Endothelial cell of umbilical vein (primary cell): ENCODE measurements at places on chromosomes 6 and 20. TPM values are rescaled to one million over a fixed set of nuclear protein-coding genes. Genes with fewer than 3 reads are reported as not detected.

- H3K27ac ChIP-seq: no peak overlapping the region
- peaks cover 14% of the 10 kb centered on the region for H3K36me3 ChIP-seq
- H3K4me3 ChIP-seq: no peak overlapping the region
- H3K27me3 ChIP-seq: no peaks in the 10 kb centered on the region
- H3K4me1 ChIP-seq: peaks cover 41% of the 10 kb centered on the region
- DNase-seq: no peak
These were observed 125.9 kb downstream of the OGFRL1 start for GRCh38 chr6:71414486-71414885.

The KCNQ2 gene
- not detected in 2 replicates for total RNA-seq

GRCh38 chr20:13683833-13684232 is 45.1 kb upstream of the TASP1 start:
- H3K27me3 ChIP-seq: no peaks in the 10 kb centered on the region
- no peak overlapping the region for H3K4me3 ChIP-seq
- no peaks in the 10 kb centered on the region for H3K36me3 ChIP-seq

DNA sequence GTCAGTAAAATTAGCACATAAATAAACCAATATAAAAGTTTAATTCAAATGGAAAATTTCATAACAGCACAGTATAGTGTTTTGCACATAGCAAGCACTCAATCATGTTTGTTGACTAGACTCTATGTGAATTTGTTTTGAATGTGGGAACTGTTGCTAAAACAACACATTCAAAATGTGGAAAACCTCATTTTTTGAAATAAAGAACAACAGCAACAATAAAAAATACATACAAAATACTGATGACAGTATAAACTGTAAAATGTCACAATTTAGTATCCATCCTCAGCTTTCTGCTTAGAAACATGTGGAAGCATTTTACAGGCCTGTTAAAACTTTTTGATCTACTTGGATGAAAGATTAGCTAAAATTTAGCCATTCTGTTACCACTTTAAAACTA is 47.4 kb downstream of the HDAC2 start:
- H3K4me3 ChIP-seq: no peak overlapping the region
- H3K36me3 ChIP-seq: no peaks in the 10 kb centered on the region
